Dermis blood vessel endothelial cell (primary cell): ENCODE measurements at places on chromosomes 6 and 20. TPM values are rescaled to one million over a fixed set of nuclear protein-coding genes. Genes with fewer than 3 reads are reported as not detected.

DNA sequence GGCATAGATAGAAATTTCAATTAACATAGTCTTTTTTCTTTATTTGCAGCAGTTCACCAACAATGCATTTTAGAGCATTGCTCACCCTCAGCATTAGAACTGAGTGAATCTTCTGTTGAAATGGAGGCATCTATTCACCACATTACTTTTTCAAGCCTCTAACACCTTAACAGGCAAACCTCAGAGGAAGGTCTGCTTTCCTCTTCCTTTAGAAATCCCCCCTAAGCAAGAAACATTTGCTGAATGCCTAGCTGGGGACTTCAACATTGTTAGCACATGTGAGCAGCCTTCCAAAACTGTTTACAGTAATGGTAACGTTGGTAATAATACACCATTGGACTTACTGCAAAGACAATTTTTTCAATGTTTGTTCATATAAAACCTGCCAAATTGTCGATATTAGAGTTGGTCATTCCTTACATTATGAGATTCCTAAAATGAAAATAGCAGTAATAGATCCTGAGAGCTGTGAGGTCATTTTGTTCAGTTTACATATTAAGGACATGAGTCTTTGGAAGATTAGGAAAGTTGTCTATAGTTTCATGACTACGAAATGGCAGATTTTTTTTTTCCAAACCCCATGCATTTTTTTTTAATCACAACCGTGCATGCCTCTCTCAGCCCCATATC is 20.6 kb upstream of the AKIRIN2 start:
- DNase-seq = no peak

DNA sequence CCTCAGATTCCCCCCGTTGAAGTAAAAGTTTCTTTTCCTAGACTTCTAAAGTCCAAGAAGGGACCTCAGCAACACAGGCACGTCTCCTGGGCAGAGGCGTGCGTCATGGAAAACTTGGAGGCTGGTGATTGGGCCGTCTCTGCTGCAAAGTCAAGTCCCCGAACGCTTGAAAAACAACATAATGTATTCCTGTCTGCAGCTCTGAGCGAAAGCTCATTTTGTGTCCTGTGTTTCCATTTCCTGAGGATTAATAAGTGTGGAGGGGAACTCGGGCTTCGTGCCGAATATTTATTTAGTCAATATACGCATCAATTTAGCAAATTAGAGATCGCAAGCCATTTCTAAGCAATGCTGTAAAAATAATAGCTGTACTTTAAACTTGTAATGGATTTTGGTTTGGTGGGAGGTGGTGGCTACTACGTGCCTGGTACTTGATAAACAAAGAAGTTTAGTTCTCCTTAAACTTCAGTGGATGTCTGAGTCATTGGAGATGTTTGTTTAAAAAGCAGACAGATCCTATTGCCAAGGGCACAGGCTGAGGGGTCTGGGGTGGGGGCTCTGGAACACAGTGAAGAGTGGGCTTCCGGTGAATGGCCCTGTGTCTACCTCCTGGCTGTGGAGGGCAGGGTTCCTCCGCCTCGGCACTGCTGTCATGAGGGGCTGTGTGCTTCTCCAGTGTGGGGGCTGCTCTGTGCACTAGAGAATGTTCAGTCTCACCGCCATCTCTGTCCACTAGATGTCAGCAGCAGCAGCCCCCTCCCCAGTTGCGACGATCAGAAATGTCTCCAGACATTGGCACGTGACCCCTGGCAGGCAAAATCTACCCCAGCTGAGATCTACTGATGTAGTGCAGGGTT is 21.8 kb downstream of the PCK1 start:
- peak; percentile 78 for DNase-seq

DNA sequence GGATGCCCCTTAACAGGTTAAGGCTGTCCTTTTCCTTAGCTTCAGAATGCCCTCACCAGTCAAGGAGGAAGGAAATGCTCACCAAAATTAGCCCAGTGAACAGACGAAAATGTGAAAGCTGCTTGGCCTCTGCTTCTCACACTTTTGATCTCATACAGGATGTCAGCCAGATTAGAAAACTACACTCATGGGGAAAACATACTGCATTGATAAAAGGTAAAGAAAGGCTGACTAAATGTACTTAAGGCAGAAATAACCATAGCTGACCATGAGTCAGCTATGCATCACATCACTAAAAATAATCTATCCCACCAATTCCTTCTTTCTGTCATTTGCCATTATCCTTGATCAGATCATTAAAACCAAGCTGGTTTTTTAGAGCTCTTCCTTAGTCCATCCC is 198.4 kb upstream of the TENT5A start:
- peak; percentile 35 for DNase-seq

DNA sequence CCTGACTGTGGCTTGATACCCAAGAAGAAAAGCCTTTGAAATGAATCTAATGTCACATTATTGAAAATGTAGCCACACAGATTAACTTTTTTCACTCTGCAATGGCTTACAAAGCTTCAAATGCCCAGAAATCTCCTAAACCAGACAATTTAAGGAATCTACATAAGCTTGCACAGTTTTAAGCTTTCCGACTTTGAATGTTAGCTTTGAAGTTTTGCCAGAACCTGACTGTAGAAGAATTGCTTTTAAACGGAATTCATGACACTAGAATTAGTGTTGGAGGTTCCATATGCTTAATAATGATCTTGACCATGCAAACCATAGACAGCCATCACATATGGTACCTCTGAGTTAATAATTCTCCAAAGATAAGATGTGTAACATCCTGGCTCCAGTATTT is 798.5 kb upstream of the EPHA7 start:
- DNase-seq = no peak

GRCh38 chr6:133966654-133967329 is 13.8 kb downstream of the TBPL1 start:
- no peak for DNase-seq

DNA sequence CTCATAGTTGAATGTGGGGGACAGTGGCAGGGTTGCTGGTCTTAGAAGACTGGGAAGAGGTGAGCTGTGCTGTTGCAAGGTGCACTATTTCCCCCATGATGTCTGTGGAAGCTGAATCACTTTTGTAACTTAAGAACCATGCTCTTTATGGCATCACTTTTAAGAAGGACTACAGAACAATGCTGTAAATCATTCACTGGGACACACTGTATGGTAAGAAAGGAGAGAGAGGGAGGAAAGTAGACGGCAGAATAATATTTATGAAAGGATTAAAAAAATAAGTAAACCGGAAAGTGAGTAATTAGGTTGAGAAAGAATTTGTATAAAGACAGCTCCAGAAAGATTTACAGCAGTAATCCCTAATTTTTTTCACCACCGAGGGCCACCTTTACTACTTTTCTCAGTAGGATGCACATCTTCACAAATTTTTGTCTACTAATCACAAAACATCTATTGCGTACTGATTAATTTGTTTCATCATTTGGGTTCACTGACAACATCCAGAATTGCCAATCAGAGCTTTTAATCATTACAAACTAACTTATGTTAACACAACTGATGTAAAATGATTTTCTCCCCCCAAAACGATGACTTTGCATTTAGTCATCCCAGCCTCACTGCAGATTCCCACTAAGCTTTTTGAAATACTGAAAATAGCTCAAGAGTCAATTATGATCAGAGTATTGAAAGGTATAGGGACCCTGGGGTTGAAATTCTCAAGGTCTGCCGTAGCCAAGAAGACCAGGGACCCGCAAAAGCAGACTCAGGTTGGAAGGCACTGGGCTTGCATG is 560.7 kb upstream of the NOX3 start:
- no peak for DNase-seq

- DNase-seq = no peak
Observed at GRCh38 chr6:84242265-84242664, 14.8 kb upstream of the CEP162 start.

DNA sequence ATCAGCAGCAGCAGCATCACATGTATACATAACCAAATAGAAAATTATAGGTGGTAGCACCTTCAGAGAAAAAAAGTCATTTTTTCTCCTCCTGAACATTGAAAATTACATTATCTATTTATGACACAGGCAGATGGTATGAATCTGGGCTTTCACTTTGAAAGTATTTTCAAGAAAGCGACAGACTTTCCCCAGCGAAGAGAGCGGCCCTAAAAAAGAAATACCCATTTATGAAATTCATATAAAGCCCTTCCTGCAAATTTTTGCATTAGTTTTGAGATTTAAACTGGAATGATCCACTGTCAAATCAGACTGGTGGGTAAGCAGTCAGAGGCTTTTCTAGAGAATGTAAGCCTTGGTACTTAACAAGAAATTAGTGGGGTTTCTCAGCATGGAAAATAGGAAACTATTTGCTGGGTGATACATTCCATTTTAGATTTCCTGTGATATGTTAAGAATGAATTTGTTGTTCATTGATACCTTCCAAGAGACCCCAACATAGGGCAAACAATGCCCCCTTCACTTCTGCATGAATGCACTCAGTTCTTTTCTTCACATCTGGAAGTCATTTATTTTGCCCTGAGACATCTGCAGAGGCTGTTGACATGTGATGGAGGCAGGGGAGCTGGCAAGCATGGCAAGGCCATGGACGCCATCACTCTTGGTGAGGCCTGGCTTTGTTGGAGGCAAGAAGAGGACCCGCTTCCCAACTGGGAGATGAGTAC is 147.0 kb downstream of the LINC00237 start:
- DNase-seq = no peak

DNA sequence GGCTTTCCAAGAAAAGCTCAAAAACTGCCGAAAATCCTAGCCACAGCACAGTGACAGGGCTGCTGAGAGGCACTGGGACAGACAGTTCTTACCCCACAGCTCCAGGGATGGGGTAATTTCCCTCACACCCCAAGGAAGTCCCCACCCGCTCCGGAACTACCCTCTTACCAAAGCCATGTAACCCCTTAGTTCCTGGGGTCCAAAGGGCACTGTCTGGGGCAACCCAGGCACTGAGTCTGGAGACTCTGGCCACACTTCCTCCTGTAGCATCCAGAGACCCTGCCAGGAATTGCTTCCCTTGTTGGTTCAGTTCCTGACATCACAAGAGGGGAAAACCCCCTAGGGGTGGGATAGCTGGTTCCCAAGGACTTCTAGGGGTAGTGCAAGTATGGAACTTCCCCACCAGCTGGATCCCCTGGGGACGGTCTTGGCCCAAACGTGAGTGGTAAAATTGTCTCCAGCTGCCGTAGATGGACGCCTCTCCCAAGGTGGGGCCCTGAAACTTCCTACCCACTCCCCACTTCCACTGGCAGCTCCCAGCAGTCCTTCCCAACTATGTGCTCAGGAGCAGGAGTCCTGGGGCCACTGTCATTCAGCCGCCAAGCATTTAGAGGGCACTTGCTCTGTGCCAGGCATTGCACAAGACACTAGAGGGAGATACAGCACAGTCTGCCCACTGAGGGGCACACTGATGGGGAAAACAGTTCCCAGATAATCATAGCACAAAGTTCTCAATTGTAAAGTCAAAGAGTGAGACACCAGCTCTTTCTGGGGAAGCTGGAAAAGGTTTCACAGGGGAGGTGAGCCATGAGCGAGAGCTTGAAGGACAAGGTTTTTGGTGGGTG is 17.2 kb upstream of the HCK start:
- peak; percentile 25 for DNase-seq

DNA sequence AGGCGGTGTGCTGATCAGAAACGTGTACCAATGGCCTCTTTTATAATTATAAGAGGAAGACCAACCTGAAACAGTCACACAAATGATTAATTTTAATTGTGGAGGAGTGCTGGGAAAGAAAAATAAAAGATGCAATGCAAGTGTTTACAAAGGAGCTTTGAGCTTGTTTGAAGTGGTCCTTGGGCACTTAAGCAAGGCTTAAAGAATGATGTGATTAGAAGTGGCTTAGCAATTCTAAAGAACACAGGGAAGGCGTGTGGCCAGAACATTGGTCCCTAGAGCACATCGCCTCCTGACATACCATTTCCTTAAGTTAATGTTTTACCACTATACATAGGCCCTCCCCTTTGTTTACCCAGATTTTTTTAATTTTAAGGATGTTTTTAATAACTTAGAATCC is 26.1 kb downstream of the PTPN1 start:
- DNase-seq = no peak

DNA sequence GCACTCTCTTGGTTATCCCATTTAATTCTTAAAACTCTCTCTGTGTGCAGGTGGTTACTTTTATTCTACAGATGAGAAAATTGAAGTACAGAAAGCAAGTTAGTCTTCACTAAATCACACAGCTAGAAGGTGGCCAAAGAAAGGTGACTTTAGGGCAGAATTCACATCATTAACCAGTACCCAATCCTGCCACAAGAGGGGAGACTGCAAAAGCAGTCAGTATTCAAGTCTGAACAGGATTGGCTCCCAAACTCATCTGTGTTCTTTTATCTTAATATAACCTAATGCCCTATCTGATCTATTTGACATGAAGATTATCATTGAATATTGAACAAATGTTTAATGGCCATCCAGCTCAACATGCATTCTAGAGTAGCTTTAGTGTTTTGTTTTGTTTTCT is 225.3 kb upstream of the FAM83B start:
- DNase-seq = no peak

- no peak for DNase-seq
Observed at GRCh38 chr20:32988008-32988407, 16.2 kb downstream of the SUN5 start.

GRCh38 chr20:54040531-54040930 is 29.9 kb downstream of the BCAS1 start:
- DNase-seq = no peak

DNA sequence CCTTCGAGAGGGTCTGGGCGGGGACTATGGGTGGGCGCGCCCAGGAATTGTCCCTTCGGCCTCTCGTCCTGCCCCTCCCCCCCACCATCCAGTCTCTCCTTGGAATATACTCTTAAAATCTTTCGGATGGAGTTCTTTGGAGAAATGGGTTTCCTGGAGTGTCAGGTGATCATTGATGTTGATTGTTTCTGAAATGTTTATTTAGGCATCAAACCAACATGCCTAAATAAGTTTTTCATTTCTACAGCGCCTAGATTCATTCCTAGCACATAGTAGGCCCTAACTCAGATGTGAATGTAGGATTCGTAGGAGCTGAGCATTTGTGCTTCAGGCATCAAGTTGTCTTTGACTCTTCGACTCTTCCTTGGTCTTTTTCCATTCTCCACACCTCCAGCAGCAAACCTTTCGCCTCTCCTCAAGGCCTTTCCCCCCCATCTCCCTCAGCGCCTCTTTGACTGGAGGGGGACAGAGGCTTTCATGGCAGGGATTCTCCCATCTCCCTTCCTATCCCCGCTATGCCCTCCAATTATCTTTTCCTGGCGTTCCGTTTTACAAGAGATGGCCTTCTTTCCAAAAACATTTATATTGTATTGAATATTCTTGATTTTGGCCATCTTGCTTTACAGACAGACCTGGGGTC is 610 bp downstream of the CASP8AP2 start:
- no peak for DNase-seq

- no peak for DNase-seq
Observed at GRCh38 chr6:63649847-63650265, 14.3 kb downstream of the PHF3 start.

DNA sequence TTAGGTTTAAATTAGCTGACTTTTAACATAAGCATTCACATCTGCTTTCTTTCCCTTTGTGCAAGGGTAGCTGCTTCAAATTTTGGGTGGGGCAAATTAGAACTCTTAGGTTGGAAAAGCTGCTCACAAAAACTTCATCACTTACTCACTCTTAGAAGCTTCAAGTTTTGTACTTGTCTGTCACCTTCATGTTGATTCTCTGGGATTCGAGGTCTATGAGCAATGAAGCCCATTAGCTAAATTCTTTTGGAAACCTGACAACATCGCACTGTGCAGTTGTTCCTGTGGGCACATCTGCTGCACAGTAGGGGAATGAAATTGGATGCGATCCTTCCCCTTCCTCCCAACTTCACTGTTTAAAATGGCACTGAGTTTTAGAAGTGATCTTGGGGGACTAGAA is 156.1 kb downstream of the UBE3D start:
- DNase-seq = no peak

GRCh38 chr20:48984575-48985219 is 61.4 kb upstream of the CSE1L start:
- peak; percentile 30 for DNase-seq

Gene OPRL1
- 3.2 and 5.4 TPM in 2 replicates for total RNA-seq

Gene FAM83C
- total RNA-seq = not detected in 2 replicates

Gene GSTA5
- not detected in 2 replicates for total RNA-seq

Gene C4A
- 1.5 and 2.2 TPM in 2 replicates for total RNA-seq

Gene MUCL3
- total RNA-seq = not detected in 2 replicates
